CD4-positive, alpha-beta T cell treated with Interleukin-1 beta for 1 hour (primary cell): ENCODE measurements at places on chromosomes 7 and 10.

GRCh38 chr7:134480730-134481129 lies 21.8 kb upstream of the AKR1B1 start:
- no peak for DNase-seq

DNA sequence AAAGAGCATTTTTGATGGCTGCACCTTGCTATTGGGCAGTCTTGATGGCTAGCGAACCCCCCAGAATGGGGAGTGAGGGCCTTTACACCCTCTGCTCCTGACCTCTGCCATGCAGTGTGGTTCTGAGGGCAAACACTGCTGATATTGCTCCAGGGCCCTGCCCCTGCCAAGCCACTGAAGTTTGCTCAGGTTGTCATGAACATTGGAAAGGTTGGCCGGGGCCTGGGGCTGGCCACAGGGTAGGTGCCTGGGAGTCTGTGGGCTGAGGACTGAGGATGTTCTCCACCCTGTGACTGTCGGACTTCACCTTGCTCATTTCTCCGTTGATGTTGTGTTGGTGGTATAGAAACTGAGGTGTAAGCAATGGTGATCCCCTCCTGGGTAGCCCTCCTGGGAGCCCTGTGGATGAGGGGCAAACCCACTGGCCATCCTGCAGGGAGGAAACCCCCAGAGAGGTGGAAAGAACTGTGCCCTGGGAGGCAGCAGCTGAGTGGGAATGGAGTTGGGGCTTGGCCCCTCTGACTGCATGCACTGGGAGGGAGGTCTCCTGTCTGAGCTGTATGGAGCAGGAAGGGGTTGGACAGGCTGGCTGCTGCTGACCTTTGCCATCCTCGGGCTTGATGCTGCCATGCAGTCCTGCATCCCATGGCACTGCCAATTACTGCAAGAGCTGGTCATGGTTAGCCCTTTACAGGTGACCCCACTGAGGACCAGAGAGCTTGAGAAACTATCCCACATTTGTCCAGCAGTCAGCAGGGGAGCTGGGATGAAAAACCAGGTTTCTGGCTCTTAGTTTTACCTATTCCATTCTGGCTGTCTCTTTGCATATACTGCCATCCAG lies 77.1 kb downstream of the SH2D4B start:
- DNase-seq = no peak

- DNase-seq = no peak
Measured at GRCh38 chr10:118817328-118818068, 62.7 kb upstream of the CACUL1 start.

GRCh38 chr7:2256306-2257045 lies 14.4 kb downstream of the NUDT1 start:
- no peak for DNase-seq

GRCh38 chr10:106450966-106451365 lies 713.5 kb downstream of the SORCS1 start:
- no peak for DNase-seq

- DNase-seq = no peak
Measured at GRCh38 chr10:73923935-73924598, 13.1 kb downstream of the PLAU start.

- no peak for DNase-seq
Measured at GRCh38 chr7:37295401-37295800, 153.3 kb downstream of the ELMO1 start.

DNA sequence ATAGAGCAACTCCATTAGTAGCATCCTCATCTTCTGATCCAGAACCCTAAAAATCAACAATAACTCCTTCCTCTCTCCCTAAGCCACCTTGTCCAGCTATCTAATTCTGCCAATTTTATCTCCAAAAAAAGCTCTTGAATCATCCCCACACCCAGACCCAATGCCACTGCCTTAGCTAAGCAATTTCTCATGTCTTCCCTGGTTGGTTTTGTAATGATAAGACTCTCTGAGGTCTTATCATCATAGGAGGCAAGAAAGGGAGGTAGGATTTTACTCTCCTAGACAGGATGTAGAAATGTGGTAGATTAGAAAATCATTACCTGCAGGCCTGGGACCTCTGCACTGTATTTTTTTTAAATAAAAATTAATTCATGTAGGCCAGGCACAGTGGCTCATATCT lies 283.5 kb upstream of the NEBL start:
- DNase-seq = no peak

DNA sequence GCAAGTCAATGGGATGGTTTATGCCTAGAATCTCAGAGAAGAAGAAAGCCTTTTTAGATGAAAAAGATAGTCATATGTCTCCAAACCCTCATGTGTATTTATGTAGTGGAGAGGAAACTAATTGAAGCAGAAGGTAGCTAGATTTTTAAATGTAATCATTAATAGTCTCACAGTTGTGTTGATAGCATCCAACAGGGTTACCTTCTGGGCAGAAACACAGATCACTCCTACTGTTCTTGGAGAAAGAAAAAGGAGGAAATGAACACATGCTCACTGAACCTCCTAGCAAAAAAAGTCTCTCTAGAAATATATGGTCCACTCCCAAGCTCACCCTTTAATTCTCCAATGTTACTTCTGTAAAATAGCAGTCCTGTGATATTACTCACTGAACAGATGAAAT lies 777.2 kb upstream of the C7orf33 start:
- DNase-seq = no peak

GRCh38 chr7:26721450-26721849 lies 142.9 kb downstream of the SKAP2 start:
- DNase-seq = no peak

GRCh38 chr10:116742367-116743265 lies at the start of gene HSPA12A:
TSS of gene HSPA12A (minus strand) at chr10:116742566. CDS start at chr10:116742469, 97 bp downstream.
- DNase-seq = peak; percentile 43

DNA sequence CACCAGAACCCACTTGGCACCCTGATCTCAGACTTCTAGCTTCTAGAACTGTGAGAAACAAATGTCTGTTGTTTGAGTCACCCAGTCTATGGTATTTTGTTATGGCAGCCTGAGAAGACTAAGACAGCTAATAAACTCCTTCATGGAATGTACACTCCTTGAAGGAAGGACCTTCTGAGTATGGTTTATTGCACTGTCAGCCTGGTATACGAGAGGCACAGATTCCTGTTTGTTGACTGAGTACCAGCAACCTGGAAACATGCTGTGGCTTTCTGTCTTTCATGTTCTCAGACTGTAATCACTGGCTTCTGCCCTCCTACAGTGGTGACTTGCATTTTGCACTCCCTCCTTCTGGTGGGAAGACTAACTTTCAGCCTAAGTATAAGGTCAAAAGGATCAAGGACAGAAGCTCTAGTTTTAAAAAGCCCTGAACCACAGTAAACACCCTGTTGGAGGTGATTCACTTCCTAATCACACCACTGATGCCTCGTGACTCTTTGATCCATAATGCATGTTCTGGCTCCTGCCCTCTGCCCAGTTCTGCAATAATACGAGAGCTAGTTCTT lies 319.0 kb upstream of the NPSR1 start:
- DNase-seq = no peak

GRCh38 chr10:58451193-58451889 lies 61.3 kb upstream of the BICC1 start:
- DNase-seq = no peak

DNA sequence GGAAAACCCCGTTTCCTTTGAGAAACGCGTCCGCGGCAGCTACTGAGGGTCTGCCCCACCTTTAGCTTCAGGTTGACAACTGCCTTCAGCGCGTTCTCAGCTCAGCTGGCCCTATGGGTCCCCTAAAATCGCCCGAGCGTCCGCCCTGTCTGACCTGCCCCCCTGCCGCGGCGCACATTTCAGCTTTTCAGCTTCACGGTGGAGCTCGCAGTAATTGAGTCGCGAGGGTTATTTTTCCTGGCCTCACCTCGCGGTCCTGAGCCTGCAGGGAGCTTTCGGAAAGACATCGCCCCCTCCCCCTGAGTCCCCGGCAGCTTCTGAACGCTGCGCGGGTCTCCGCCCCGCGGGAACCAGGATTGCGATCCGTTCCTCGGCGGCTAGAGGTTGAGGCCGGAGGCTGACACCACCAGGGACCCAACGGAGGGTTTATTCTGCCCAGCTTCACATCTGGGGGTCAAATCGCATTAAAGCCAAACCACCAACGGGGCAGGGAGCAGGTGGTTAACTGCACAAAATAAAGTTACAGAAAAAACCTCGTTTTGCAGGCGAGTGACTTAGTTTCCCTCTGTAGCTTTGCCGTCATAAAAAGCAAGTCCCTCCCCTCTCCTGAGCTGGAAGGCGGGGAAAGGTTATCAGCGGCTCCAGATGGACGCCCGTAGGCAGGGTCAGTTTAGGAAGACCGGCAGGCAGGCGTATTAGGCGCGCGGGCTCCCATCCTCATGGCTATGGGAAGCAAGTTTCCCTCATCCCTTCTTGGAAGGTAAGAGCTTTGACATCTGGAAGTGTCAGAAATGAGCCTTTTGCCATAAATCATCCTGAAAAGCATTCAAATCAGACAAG lies 11.0 kb downstream of the TWIST1 start:
- DNase-seq = no peak

DNA sequence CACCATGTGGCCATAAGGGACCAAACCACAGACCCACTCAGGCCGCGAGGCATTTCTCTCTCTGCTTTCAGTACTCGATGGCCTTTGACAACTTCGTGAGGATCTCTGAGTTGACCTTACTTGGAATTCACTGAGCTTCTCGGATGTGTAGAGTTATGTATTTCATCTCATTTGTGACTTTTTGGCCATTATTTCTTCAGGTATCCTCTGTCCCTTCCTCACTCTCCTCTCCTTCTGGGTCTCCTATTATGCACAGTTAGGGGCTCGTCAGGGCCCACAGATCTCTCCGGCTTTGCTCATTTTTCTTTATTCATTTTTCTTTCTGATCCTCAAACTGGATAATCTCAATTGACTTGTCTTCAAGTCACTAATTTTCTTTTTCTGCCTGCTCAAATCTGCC lies 16.6 kb upstream of the FOXL3 start:
- no peak for DNase-seq

DNA sequence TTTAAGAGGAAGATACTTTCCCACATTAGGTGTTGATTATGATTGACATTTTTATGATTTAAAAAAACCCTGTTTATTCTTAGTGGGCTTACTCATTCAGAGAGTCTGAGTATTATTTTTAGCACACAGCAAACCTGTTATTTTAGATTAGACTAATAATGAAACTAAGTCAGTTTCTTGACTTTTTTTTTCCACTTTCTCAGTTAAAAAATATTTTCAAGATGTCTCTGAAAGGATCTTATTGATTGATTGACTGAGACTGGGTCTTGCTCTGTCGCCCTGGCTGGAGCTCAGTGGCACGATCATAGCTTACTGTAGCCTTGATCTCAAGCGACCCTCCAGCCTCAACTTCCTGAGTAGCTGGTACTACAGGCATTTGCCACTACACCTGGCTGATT lies 20.4 kb upstream of the INPP5F start:
- DNase-seq = no peak

- peak; percentile 15 for DNase-seq
Measured at GRCh38 chr10:118045837-118046394, 825 bp downstream of the RAB11FIP2 start.
